ENCODE measurements at places on chromosomes 4 and X. TPM values are rescaled to one million over a fixed set of nuclear protein-coding genes. Genes with fewer than 3 reads are reported as not detected.

- no peak overlapping the region for H3K27ac ChIP-seq
- no peaks in the 10 kb centered on the region for H3K27me3 ChIP-seq
- DNase-seq = no peak
- no peak overlapping the region for H3K4me3 ChIP-seq
Measured at GRCh38 chr4:98055800-98056501, 87.3 kb downstream of the STPG2 start.

DNA sequence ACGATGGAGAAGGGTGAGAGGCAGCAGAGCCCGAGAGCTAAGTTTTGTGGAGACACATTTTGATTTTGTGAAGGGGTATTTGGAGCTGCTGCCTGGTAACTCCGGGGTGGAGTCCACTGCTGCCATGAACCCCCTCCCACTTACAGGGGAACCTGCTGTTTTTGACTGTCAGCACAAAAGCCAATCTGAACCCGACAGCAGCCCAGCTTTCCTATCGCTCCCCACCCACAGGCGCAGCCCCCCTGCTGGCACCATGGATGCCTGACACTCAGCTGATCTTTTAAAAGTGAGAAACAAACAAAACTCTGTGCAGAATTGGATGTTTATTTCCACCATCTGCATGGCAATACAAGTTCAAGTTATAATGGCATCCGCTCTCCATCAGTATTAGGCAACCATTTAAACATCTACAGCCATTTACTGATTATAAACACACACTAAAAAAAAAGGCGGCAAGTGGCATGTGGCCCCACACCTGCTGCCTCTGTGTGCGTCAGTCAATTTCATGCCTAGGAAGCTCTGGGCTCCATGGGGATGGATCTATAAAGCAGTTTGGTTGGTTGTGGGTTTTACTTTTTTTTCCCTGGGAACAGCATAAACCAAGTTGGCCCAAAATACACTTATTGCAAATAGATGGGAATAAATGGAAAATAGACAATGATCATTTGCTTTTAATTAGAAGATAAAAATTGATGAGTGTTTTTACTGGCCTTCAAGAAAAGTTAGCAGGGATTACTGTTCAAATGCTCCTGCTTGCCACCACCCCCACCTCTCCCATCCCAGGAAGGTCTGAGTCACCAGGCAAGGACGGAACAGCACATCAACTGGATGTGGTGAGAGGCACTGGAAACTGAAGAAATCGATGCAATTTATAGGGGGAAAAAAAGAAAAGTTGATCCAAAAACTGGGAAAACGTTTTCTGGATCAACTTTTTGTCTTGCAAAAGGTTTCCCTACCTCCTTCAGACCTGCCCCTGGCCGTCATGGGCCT is 46.0 kb downstream of the SEPSECS start:
- DNase-seq = no peak
- H3K36me3 ChIP-seq = peaks cover 1% of the 10 kb centered on the region
- H3K27me3 ChIP-seq = no peaks in the 10 kb centered on the region
- no peak overlapping the region for H3K4me3 ChIP-seq
- no peak overlapping the region for H3K27ac ChIP-seq

Gene TMEM47
- not detected for total RNA-seq

Gene FAM114A1
- 0.23 TPM for total RNA-seq
